ENCODE measurements at places on chromosomes 13 and 19. TPM values are rescaled to one million over a fixed set of nuclear protein-coding genes. Genes with fewer than 3 reads are reported as not detected.

DNA sequence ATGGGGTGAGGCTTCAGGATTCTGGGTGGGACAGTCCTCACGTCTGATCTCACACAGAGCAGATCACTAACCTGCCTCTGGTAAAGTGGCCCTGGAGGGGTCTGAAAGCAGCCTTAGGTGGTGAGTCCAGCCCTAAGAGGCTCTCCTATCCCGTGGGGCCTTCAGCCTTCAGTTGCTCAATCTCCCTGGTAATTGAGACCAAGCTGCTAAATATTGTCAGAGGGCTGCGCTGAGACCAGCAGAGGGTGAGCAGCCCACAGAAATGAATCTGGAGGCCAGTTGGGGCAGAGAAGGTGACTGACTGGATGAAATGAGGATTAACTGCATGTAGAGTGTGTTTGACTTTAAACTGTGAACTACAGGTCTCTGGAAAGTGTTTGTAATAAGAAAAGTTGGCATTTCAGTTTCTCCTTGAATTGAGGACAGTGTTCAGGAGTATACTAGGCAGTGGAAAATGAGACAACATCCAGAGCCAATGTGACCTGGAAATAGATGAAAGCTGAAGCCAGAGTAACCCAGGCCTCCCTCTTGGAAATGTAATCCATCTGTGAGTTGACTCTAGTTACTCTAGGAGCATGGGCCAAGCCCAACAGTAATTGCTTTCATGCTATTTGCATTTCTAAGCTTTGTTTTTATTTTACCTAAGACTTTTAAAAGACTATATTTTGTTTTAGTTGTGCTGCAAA, 14.3 kb upstream of the HSPH1 start:
- no peak overlapping the region for H3K27ac ChIP-seq
- H3K27me3 ChIP-seq = no peaks in the 10 kb centered on the region
- no peaks in the 10 kb centered on the region for H3K36me3 ChIP-seq
- no peak for DNase-seq

- H3K4me1 ChIP-seq = no peaks in the 10 kb centered on the region
- no peak overlapping the region for H3K4me3 ChIP-seq
- H3K36me3 ChIP-seq = no peaks in the 10 kb centered on the region
- no peak overlapping the region for H3K27ac ChIP-seq
- DNase-seq = no peak
- no peaks in the 10 kb centered on the region for H3K27me3 ChIP-seq
Observed at GRCh38 chr19:31204115-31204514, 145.1 kb downstream of the TSHZ3 start.

The CYP4F2 gene
- not detected for total RNA-seq

The OSCAR gene
- not detected for total RNA-seq

The PTH2 gene
- not detected for total RNA-seq

DNA sequence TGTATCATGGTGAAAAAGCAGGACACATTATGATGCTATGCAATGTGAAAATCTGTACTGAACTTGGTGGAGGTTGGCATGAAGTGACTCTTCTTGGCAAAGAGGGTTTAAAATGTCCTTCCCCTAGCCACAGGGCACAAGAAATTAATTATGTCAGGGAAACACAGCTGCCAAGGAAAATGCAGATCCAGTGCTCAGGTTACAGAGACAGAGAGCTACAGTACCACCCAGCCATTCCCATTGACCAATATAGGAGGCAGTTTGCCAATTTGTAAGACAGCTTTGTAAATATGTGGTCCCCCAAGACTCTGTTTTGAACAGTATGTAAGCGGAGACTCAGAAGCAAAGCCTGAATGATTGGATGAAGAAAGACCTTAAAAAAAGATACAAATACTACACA, 69.4 kb upstream of the KLF12 start:
- H3K36me3 ChIP-seq = no peaks in the 10 kb centered on the region
- H3K27ac ChIP-seq = no peak overlapping the region
- no peaks in the 10 kb centered on the region for H3K27me3 ChIP-seq

The SYNGR4 gene
- total RNA-seq = not detected

The OR10H1 gene
- not detected for total RNA-seq

- DNase-seq = no peak
- peaks cover 16% of the 10 kb centered on the region for H3K4me1 ChIP-seq
- peaks cover 38% of the 10 kb centered on the region for H3K36me3 ChIP-seq
- no peaks in the 10 kb centered on the region for H3K27me3 ChIP-seq
Observed at GRCh38 chr19:5943045-5943444, 29.0 kb downstream of the CAPS start.

The ZNF844 gene
- total RNA-seq = 22.3 TPM

DNA sequence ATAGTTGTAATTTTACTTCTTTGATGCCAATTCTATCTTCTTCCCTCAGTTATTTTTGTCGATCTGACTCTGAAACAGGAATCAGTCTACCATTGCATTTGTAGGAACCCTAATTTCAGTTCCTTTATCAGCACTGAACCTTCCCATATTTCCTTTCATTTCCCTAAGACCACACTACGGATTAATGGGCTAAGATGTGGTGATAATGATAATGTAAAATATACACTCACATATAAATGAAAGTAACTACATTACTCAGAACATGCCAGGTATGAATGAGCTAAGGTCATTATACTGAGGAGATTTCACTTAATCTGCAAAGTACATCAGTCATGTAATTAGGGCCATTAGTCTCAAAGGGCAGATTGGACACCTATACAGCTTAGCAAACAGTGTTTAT, 60.2 kb upstream of the RFC3 start:
- H3K4me3 ChIP-seq = no peak overlapping the region
- H3K36me3 ChIP-seq = no peaks in the 10 kb centered on the region
- H3K27me3 ChIP-seq = no peaks in the 10 kb centered on the region
- no peak for DNase-seq
- no peak overlapping the region for H3K27ac ChIP-seq

DNA sequence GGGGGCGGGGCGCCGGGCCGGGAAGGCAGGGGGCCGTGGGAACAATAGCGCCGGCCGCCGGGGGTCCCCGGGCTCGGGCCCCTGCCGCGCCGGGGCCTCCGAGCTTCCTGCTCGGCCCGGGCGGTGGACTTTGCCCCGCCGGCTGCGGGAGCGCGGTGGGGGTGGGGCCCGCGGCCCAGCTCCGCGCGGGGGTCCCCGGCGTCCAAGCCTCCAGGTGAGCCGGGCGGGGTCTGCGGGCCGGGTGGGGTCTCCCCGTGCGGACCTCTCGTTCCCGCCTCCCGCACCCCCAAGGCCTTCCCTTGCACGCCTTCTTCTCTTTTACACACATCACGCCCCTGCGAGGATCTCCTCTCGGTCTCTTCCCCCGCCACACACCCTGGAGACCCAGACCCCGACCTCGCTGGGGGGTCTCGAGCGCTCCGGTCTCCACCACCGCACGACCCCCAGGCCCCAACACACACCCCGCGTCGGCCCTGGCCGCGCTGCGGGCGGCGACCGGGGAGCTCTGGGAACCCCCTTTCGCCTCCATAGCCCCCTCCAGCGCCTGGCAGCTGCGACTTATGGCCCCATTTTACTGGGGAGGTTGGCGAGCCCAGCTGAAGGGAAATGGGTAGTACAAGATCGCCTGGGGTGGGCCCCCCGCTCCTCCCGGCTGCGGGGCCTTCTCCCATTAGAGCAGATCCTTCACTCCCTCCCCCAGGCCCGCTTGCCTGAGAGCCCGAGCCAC, 711 bp downstream of the CAMSAP3 start:
- H3K36me3 ChIP-seq = no peaks in the 10 kb centered on the region
- no peak for DNase-seq
- H3K27ac ChIP-seq = no peak overlapping the region
- H3K4me3 ChIP-seq = peak overlapping the region; percentile 28

The MICOS13 gene
- 130 TPM for total RNA-seq

The COMP gene
- total RNA-seq = not detected

DNA sequence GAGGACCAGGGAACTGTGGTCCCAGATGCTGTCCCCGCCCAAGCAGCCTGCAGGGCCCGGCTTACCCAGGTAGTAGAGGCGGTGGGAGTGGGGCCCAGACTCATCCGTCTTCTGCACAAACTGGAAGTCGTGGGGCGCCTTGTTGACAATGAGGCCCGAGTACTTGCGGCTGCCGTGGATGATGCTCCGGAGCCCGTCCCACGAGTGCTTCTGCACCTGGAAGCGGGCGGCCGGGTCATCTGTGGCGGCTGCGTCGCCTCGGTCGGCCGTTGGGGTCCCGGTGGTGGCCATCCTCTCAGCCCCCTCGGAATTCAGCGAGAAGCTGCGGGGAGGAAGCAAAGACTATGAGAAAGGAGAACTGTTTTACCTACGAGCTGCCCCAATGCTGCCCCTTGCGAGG, 9.6 kb downstream of the DPP9 start:
- no peak overlapping the region for H3K4me3 ChIP-seq
- H3K4me1 ChIP-seq = peaks cover 59% of the 10 kb centered on the region
- H3K36me3 ChIP-seq = peaks cover 98% of the 10 kb centered on the region
